Activated CD4-positive, alpha-beta T cell treated with anti-CD3 and anti-CD28 coated beads, Interleukin-2, amount 50 U/mL, for 16 hours (primary cell): ENCODE measurements at places on chromosomes 16 and 17.

DNA sequence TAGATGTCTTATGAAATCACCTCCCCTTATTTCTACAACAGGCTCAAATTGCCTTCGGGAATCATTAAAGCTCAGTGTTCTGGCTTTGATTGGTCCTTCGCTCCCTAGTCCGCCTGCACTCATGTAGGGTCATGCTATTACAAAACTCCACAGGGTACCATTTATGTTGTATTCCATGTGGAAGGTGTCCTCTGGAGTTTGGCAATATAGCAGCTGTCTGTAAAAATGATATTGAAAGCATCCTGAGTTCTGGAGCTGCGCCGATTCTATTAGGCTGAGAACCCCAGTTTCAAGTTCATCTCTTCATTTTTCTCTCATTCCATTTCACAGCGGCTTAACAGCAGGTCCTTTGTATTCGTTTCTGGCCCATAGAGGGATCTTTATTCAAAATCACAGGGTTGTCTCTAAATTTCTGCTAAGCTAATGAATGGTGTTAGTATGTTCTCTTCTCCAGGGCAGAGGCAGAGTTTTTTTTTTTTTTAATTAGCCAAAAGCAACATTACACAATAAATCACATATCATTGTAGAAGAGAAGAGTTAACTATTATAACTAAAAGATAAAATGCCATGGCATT is 71.9 kb upstream of the TEKT1 start:
- DNase-seq: no peak

GRCh38 chr17:36463916-36464764 is 22.3 kb upstream of the ZNHIT3 start:
- DNase-seq: peak; percentile 61

GRCh38 chr16:48831076-48831722 is 221.2 kb upstream of the N4BP1 start:
- DNase-seq: no peak

DNA sequence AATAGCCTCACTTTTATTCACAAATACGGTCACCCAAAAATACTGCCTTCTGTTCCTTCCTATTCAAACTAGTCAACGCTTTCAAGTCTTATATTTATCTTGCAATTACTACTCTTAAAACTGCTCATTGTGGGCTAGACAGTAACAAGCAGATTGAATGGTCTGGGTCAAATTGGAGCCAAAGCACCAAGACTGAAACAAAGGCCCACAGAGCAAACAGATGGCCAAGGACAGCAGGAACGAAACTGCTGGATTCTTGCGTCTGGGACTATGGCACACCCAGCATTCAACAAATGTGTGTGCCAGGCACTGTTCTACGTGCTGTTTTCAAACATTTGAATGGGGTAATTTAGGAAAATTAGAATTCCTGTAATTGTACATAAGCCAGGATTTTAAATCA is 250.1 kb upstream of the PSMD7 start:
- no peak for DNase-seq

DNA sequence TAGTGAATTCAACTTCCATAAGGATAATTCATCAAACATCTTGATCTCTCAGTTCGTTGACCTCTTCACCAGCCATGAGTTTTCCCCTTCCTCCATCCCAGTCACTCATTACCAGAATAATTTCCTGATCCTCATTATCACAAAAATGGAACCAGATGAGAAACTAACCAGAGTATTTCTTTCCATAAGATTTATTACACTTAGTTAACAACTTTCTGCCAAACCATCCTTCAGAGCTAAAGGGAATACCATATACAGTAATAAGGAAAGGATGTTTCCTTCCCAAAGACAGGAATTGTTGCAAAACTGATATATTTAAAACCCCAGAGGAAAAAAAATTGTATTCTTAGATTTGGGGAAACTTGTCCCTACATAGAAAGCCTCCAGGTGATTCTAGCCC is 8.6 kb downstream of the KRTAP29-1 start:
- no peak for DNase-seq

DNA sequence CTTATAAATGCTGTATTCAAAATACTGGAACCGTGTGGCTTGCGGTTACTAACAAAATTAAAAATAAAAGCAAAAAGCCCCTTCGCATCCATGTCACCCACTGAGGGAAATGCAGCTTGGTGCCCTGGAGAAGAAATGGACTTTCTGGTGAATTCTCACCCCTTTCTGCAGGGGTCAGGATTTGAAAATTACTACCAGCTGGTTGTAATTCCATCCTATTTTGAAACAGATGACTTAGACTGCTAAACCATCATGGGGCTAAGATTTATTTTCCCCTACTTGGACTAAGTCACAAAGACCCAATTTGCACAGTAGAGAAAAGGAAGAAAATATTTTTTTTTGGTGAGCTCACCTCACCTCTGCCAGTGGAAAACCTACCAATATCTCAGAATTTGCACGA is 111.4 kb upstream of the MYOCD start:
- DNase-seq: no peak

GRCh38 chr17:29041571-29041970 is 1.4 kb upstream of the PIPOX start:
- no peak for DNase-seq
